ENCODE measurements at places on chromosomes 6 and 20.

GRCh38 chr6:112620812-112621569, 273.9 kb downstream of the RFPL4B start:
- DNase-seq: no peak

DNA sequence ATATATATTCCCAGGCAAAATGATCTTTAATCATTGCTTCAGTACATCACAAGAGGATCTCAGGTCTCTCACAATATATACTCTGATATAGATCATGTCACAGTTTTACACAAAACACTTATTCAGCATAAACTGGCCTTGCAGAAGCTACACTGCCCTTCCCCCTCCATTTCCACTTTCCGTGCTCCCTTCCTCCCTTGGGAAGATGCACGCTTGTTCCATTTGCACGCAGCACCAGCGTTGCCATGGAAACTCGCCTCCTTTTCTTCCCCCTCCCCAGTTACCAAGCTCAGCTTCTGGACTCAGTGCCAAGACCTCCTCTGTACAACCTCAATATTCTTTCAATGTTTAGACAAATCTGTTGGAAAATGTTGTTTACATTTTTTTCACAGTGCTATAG, 154.6 kb downstream of the RFPL4B start:
- DNase-seq: no peak

DNA sequence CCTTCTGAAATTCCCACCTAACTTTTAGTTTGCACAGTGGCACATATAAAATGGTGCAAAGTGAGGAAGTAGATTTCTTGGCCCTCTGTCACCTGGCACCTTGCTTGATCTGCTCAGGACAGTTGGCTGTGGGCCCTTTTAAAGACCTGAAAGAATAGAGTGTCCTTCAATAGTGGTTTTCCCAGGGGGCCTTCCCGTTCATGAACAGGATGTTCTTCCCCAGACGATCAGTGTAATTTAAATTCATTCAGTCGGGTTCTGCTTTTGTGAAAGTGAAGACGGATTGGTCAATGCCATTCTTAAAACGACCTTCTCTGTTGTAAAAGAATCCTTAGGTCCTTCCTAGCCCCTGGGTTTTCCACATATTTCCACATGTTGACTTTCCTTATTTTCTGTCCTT, 178.5 kb downstream of the SASH1 start:
- DNase-seq: no peak

DNA sequence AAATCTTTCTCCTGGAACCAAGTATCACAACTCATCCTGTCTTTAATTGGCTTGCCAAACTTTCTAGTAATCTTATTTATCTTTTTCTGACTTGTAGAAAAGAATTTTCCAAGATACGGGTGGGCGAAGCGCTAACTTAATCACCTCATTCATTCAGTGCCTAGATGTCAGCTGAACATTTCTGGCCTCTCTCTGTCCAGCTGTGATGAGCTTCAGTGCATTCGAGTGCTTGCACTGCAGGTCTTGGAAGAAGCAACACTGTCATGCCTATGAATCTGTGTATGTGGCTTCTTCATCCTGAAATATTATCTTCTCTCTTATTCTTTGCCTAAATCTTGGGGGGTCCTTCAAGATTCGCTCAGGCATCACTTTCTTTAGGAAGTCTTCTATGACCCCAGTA, 16.3 kb upstream of the ENPP1 start:
- DNase-seq: no peak

DNA sequence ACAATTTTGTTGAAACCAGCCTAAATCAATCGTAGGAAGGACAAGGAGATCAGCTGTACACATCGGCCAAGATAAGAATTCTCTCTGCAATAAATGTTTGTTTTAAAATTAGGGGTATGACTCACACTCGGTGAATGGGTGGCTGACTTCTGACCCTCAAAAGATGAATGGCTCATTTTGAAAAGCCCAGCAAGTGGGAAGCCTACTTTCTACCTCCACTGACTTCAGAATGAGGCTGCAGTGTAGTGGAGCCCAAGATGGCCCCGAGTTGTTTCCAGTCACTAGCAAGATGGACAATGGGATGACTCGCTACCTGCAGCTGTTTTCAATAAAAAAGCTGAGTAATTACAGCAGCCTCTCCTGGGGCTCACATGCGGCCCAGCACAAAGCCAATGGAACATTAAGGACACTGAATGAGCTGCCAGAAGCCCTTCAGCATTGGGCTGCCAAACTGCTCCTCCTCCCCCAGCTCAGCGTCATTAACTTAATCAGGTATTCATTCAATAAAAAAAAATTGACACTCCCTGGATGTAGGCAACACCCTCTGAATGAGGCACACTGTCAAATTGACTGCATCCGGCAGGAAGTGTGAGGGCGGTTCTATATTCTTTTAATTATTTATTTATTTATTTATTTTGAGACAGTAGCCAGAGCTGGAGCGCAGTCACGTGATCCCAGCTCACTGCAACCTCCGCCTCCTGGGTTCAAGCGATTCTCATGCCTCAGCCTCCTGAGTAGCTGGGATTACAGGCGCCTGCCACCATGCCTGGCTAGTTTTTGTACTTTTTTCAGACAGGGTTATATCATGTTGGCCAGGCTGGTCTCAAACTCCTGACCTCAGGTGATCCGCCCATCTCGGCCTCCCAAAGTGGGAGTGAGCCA, 107.3 kb downstream of the GMPR start:
- DNase-seq: no peak

GRCh38 chr6:136359851-136360250, 70.2 kb upstream of the BCLAF1 start:
- DNase-seq: no peak

- DNase-seq: no peak
Measured at GRCh38 chr6:128305976-128306375, 214.4 kb downstream of the PTPRK start.

DNA sequence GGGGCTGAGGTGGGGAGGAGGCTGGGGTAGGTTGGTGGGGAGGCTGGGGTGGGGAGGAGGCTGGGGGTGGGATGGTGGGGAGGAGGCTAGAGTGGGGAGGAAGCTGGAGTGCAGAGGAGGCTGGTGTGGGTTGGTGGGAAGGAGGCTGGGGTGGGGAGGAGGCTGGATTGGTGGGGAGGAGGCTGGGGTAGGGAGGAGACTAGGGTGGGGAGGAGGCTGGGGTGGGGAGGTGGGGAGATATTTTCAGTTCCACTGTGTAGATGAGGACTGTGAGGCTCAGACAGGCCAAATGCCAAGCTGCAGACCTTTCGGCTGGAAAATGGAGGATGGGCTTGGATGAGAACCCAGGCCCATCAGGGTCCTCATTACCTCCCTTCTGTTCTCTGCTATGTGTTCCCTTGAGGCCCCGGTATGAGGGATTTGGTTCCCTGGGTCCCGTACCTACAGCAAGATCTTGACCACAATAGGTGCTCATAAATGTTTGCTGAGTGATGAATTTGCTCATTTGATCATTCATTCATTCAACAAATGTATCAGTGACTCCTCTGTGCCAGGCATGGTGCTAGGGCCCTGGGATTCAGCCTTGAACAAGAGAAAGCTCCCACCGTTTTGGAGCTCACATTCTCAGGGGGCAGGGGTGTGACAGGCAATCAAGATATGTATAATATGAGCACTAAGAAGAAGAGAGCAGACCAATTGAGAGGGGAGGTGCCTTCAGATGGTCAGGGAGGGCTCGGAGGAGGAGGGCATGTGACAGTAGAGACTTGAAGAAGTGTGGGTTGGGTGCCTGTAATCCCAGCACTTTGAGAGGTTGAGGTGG, 36.1 kb upstream of the NOL4L start:
- peak; percentile 11 for DNase-seq

DNA sequence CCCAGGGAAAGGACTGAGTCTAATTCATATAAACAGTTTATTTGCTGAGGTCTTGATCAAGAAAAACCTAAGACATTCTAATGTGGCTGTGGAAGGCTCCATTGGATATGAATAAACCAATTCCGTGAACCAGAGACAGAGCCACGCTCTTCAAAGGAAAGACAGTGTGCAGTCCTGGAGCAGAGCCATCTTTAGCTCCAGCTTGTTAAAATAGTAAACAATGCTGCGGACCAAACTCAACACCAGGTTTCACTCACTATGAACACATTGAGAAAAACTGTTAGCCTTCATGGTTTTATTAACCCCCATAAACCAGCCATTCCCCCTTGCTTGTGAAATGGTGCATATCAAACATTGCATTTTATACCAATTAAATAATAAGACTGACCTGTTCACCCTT, 61.9 kb downstream of the COL9A1 start:
- no peak for DNase-seq

GRCh38 chr6:5314191-5314865, 53.0 kb downstream of the FARS2 start:
- no peak for DNase-seq

Data from CD4-positive, alpha-beta T cell treated with Interleukin-6 at 100 ng/mL for 8 hours (primary cell).